Occipital lobe (tissue), 3 donors: ENCODE measurements at places on chromosomes 3 and 15. TPM values are rescaled to one million over a fixed set of nuclear protein-coding genes. Genes with fewer than 3 reads are reported as not detected.

- no peak for DNase-seq
Measured at GRCh38 chr3:179330438-179330837, 7.6 kb downstream of the ZNF639 start.

- DNase-seq, result no peak
Measured at GRCh38 chr15:63986185-63986680, 60.1 kb downstream of the DAPK2 start.

A4GNT gene
- total RNA-seq, result not detected

TLR9 gene
- under 0.01 TPM for total RNA-seq

IL17RD gene
- 38.1 TPM for total RNA-seq

GRCh38 chr3:197311591-197311990 is 13.2 kb upstream of the DLG1 start:
- DNase-seq, result no peak
